ENCODE measurements at places on chromosomes 16 and 17. TPM values are rescaled to one million over a fixed set of nuclear protein-coding genes. Genes with fewer than 3 reads are reported as not detected.
A peak's percentile ranks its signal among the peaks of the same experiment; 100 is the strongest.

TMEM88 gene
- not detected for total RNA-seq

KRTAP2-1 gene
- not detected for total RNA-seq

EVI2B gene
- not detected for total RNA-seq

NKD1 gene
- total RNA-seq: 0.07 TPM

CBFB gene
- total RNA-seq: 22.5 TPM

PIPOX gene
- 0.69 TPM for total RNA-seq

SPNS2 gene
- total RNA-seq: 4.2 TPM

- DNase-seq: no peak
Measured at GRCh38 chr17:44152875-44153274, 11.1 kb downstream of the HROB start.

- DNase-seq: peak; percentile 55
Measured at GRCh38 chr16:85330694-85331188, 218.5 kb upstream of the CIBAR2 start.

GRCh38 chr17:28643983-28644786, 773 bp downstream of the BLTP2 start:
- peak; percentile 47 for DNase-seq

GRCh38 chr17:40886090-40886489, 1.0 kb upstream of the KRT20 start:
- DNase-seq: peak; percentile 42

DNA sequence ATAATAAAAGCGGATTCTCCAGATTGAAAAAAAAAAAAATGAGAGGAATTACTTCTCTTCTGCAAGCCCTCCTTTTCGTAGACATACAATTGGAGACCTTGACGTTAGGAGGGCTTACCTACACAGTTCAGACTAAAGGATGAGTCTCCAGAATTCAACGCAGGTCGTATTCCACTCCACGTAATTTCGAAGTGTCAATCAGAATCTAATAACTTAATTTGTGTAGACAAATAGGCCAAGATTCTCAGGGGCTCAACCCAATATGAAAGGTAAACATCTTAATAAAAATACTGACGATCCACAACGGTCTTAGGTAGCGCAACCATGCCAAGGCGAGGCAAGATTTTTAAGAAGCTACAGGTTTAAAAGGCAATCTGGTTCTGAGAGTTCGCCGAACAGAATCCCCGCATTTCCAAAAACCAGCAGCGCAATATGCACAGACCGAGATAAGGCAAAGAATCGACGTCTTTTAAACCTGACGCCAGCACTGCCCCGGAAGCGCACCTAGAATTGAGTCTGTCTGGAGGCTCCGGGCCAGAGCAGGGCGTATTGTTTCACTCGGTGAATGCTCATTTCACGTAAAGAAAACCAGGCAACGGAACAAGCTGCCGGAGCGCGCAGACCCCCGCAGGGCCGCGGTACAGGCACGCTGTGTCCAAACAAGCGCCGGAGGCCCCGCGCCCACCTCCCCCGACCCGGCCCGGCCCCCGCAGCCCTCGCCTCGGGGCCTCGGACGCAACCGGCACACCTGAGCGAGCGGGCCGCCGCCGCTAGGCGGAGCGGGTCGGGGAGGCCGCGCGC, 623 bp downstream of the MBTPS1 start:
- DNase-seq: no peak

- peak; percentile 96 for DNase-seq
Measured at GRCh38 chr17:48626245-48627117, at the start of gene HOXB9. Gene HOXB9, minus strand, starts transcription at chr17:48626358. Its CDS starts 89 bp downstream, at chr17:48626269.

DNA sequence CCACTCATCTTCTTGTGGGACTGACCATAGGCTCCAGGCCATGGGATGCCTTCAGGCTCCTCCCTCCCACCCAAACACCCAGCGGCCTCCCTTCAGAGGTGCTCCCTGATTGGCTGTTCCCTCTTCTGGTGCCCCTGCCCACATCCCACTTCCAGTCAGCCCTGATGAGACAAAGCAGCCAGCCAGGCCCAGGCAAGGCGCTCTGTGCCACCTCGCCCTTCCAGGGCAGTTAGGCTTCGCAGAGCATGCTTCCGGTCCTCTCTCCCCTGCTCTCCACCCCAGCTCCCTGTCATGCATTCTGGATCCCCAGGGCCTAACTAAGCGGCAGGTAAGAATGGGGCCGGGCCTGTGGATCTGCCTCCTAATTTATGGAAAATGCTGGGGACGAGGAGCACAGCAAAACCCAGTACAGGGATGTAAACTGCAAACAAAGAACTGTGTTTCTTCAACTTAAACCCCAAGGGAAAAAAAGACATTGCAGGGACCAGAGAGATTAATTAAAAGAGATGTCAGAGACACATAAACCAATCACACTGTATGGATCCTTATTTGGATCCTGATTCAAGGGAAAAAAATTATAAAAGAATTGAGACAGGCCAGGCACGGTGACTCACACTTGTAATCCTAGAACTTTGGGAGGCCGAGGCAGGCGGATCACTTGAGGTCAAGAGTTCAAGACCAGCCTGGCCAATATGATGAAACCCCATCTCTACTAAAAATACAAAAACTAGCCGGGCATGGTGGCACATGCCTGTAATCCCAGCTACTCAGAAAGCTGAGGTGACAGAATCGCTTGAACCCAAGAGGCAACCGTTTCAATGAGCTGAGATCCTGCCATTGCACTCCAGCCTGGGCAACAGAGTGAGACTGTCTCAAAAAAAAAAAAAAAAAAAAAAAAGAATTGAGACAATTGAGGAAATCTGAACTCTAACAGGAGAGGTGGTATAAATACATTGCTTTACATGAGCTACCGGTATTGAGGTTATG, 26.0 kb downstream of the ZDHHC7 start:
- peak; percentile 67 for DNase-seq

GRCh38 chr16:17343028-17343427, 127.7 kb downstream of the XYLT1 start:
- DNase-seq: no peak

DNA sequence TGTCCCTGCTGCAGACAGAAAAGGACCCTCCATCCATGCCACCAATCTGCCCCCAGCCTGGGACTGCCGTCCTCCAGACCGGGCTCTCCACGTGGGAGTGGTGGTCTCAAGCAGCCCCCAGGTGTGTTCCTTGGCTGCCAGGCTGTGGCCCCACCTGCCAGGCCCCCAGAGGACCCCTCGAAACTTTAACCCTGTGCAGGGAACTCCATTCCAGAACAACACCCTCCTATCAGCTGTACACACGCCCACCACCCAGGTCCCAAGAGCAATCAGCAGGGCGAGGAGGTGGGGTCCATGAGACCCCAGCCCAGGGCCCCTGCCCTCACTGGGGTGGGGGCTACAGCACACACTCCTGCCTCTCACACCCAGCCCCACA, 1.4 kb downstream of the PYCR1 start:
- no peak for DNase-seq

GRCh38 chr17:37047631-37048104, 98.9 kb downstream of the AATF start:
- peak; percentile 71 for DNase-seq

- DNase-seq: no peak
Measured at GRCh38 chr17:82076785-82077591, 11.4 kb upstream of the DUS1L start.
